Choroid plexus epithelial cell (primary cell): ENCODE measurements at places on chromosomes 12 and 14.

DNA sequence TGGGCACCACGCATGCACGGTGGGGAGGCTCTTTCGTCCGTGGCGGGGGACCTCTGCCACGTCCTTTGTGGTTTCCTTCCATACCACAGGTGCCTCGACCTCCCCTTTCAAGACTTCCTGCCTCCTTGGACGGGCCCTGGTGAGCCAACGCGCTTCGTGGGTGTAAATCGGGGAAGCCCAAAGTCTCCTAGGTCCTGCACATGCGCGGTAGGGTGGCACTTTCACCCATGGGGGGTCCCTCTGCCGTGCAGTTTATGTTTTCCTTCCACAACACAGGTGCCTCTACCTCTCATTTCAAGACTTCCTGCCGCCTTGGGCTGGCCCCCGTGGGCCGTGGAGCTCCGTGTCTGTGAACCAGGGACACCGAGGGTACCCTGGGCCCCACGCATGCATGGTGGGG lies 349.7 kb downstream of the ALG10 start:
- DNase-seq, result no peak

GRCh38 chr12:130485291-130486145 lies 147.8 kb downstream of the PIWIL1 start:
- DNase-seq, result no peak

- peak; percentile 12 for DNase-seq
Observed at GRCh38 chr14:83828406-83828805, 1701.5 kb upstream of the FLRT2 start.

- DNase-seq, result no peak
Observed at GRCh38 chr12:113582521-113583218, 111.0 kb upstream of the LHX5 start.

DNA sequence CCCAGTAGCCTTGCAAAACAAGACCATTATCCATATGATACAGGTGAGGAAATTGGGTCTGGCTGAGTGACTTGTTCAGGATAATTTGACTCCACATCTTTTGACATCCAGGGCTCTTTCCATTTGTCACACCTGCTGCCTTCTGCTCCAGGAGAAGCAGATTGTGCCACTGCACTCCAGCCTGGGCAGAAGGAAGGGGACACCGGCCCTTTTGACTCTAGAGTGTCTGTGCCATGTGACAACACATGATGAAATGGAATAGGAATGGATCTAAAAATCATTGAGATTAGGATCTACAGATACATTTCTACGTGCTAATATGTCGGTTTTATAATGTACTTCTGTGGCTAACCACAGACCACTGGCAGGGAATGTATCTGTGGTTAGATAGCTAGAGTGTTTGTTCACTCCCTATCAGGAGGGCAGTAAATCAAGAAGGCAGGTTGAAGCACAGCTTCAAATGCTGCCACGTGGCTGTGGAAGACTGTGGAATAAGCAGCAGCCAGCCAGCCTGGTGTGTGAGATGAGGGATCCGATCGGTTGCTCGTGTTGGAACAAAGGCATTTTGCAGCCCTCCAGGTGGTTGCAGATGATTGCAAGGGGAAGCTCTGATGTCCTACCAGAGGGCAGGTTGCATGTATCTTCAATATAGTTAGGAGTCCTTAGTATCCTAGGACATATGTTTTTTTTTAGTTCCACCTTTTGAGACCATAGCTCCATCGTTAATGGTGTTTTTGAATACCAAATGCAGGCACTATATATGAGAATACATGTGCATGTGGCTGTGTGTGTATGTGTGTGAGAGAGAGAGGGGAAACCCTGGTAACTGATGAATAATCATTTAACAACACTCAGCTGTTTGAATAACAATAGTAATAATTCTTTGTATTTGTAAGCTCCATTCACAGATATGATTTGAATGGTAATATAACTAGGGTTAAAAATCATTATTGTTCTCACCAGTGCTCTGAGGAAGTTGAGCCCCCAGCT lies 28.6 kb downstream of the EML1 start:
- peak; percentile 72 for DNase-seq

- peak; percentile 79 for DNase-seq
Observed at GRCh38 chr12:130787445-130788410, 51.3 kb downstream of the STX2 start.

- no peak for DNase-seq
Observed at GRCh38 chr12:42190376-42190775, 45.7 kb upstream of the GXYLT1 start.

DNA sequence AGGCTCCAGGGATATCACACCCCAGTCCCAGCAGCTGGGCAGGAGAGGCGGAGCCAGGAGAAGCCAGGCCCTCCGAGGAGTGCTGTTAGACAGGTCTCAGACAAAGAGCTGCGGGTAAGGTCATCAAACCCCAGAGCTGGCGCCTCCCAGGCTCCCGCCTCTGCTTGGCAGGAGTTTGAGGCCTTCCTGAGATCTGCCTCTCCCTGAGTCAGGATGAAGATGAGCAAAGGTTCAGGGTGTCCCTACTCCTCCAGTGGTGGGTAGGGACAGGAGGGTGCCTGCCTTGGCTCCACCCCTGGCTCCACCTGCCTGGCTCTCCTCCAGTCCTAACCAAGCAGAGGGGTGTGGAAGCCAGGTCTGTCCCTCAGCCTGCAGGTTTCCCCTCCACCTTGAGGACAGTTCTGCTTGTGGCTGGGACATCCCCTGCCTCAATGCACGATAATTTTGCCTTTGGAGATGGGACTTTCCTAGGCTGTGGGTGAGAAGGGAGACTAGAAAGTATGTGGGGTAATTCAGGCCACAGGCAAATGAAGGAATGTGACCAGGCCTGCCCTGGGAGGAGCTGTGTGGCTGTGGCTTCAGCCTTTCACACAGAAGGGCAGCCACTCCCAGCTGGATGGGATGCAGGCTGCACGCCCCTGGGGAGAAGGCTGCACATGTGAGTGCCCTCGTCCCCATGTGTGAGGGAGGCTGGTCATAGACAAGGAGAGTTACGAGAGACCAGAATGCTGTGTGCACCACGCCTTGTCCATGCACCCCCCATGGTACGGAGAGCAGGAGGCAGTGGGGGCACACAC lies 2.2 kb downstream of the PLEKHG6 start:
- peak; percentile 51 for DNase-seq

DNA sequence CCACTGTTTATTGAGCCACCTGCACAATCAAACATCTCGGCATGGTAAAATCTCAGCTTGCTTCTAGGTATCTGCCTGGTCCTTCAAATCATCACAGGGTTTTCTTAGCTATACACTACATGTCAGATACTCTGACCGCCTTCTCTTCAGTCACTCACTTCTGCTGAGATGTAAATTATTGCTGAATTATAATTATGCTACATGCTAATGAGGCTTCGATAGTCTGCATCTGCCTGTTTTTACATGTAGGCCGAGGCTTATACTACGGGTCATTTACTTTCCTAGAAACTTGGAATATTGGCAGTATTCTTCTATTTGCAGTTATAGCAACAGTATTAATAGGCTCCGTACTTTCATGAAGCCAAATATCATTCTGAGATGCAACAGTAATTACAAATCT lies 77.6 kb downstream of the SINHCAF start:
- DNase-seq, result no peak

- DNase-seq, result no peak
Observed at GRCh38 chr14:71463807-71464206, 468.4 kb upstream of the RGS6 start.

DNA sequence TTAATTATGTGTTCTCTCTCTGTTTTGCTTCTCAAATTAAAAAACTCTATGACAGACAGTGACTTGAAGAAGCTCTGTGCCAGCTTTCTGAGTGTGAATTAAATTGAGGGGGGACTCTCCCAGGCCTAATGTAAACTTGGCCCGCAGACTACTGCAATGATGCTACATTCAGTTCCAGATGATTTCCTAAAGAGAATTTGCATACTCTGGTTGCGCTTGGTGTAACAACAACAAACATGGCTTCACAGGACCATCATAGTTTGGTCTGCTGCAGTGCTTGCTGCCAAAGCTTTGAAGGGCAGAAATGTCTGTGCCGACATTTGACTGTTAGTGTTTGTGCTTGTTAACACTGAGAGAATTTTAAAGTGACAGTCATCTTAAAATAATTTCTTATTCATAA lies 25.0 kb downstream of the CFAP54 start:
- DNase-seq, result peak; percentile 45

DNA sequence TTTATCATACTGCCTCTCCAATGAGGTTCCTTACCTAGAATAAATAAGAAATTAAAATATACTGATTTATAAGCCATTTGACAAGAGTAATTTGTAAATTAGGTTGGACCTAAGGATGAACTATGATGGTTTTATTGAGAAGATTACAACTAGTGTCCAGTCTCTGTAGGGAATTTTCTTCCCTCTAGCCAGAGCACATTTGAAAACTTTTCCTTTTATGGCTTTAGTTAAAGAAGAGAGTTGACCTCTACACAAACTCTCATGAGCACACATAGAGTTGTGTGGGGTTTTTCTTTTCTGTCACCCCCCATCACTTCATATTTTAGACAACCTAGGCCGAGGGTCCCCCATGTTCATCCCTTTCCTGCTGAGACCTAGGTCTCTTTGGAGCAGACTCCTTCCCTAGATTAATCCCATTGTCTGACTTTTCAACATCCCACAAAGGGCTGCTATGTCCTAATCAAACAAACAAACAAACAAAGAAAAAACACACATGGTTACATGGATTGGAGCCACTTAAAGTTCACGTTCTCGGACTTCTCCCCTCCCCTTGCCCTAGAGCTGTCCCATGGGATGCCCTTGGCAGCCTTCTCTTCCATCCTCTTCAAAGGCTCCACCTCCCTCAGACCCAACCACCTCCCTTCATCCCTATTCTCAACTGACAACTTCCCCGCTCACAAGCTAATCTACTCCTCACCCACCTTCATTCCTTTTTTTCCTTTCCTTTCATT lies 40.7 kb downstream of the GPR135 start:
- DNase-seq, result no peak

DNA sequence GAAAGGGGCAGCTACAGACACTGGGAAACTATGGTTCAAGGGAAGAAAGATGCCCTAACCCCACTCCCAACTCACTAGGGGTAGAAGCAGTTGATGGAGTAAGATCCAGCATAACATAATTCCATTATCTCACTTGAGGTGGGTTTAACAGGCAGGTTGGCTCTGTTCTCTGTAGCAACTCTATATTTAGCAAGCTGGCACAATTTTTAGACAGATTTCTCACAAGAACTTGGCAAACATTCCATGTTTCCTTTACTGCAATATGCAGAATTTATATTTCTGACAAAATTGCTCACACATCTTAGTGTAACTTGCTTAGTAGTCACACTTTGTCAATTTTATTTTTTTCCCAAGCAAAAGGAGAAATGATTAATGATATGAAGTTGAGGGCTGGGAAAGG lies 475.4 kb downstream of the RMST start:
- DNase-seq, result no peak

DNA sequence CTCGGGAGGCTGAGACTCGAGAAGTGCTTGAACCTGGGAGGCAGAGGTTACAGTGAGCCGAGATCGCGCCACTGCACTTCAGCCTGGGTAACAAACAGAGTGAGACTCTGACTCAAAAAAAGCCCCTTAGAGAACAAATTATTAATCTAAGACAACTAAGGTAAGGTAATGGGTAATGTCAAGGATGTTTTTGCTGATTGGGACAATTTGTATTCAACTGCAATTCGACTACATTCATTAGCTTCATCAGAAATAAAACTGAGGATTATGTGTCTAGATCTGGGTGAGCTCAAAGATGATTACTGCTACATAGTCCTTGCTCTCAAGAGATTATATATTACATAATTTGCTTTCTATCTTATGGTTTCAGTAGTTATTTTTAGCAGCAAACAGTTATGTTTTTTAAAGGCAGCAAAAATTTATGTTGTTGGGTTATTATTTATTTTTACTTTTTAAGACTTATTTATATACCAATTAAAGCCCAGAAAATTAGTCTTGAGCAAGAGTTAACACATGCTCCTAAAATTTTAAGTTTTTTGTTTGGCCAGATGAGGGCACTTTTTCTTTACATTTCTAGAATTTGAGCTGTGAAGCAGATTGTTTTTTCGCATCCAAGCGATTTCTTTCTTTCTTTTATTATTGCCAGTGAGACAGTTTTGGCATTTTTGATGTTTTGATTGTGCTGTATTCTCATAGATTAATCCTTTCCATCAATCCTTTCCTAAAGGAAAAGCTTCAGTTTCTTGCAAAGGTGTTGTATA lies 52.3 kb downstream of the PLEKHA5 start:
- peak; percentile 50 for DNase-seq

DNA sequence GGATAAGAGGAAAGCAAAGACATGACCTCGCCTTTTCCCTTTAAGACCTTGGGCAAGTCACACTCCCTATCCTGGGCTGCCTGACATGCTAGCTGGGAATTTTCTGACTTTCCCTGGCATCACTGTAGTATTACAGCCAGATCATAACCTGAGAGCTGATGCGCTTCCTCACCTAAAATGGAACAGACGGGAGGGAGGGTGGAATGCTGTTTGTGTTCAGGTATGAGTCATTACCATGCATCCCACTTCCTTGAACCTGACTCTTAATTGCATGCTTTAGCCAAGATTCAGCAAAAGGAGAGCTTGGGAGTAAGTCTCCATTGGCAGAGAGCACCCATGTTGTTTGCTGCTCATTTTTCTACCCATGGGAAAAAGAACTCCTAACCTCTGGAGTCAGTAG lies 156.5 kb downstream of the KCNK10 start:
- no peak for DNase-seq

DNA sequence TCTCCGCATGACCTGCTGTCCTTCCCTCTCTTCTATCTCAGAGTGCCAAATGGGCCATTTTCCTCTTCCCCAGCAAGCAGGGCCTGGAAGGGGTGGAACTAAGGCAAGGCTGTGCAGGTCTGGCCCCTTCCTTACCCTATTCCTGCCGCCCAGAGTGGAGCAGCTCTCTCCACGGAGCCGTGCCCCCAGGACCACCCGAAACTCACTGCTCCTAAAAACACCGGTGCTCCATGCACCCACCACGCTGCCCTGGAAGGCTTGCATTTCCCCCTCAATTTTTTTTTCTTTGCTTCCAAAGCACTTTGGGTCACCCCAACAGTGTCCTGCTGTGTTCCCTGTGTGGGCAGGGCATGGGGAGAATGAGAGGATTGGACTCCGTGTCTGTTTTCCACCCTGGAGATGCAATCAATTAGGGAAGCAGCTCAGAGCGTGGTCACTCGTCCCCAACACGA lies 48.5 kb upstream of the MEG3 start:
- DNase-seq, result no peak

DNA sequence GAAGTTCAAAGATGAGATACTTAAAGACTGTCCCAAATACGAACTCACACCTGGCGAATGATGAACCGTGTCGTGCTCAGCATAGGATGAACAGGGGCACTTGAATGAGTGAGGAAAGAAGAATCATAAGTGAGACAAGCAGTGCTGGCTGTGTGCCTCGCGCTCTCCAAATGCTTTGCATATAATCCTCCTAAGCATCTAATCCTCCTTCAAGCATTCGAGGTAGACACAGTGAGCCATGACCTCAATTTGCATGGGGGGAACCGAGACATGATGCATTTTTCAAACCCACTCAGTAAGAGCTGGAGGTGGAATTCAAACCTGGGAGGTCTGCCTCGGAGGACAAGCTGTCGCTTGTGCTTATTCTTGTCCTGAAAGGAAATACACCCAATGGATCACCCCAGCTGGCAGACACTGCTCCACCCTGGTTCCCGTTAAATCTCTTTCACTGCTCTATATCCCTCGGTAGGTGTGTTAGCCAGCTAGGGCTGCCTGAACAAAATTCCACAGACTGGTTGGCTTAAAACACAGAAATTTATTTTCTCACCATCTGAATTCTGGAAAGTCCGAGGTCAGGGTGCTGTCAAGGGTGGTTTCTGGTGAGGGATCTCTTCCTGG lies 274.0 kb downstream of the SLC15A4 start:
- DNase-seq, result no peak
